Activated CD4-positive, alpha-beta T cell treated with anti-CD3 and anti-CD28 coated beads for 36 hours (primary cell): ENCODE measurements at places on chromosomes 11 and 22.

DNA sequence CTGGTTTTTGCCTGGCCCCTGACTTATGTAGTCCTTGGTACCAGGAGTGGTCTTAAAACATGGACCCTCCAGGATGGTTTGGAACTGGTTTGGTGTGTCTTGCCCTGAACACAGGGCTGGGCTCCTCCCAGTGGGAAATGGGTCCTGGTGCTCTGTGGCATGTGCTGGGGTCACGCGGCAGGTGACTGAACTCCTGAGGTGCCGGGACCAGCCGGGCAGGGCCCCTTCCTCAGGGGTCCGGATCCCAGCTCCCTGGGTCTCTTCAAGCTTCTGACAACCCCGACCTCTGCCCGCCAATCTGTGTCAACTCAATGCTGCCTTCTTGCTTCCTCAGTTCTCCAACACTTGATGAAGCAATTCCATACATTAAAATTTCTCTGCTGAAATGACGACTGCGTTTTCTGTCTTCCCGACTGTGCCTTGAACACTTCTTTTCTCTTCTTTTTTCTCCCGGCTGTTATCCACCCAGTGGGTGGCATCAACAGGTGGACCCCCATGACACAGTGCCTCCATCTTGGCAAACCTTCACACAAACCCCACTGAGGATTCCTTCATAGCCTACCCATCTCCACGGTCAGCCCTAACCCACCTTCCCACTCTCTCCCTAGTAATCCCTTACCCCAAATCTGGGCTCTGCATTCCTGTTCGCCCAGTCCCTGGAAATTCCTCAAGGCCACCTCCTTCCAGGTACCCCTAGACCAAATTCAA lies 4.4 kb downstream of the IFT27 start:
- H3K36me3 ChIP-seq: no peaks in the 10 kb centered on the region
- H3K4me1 ChIP-seq: peaks cover 12% of the 10 kb centered on the region
- H3K4me3 ChIP-seq: no peak overlapping the region
- H3K27me3 ChIP-seq: no peaks in the 10 kb centered on the region
- DNase-seq: no peak
- H3K27ac ChIP-seq: no peak overlapping the region

DNA sequence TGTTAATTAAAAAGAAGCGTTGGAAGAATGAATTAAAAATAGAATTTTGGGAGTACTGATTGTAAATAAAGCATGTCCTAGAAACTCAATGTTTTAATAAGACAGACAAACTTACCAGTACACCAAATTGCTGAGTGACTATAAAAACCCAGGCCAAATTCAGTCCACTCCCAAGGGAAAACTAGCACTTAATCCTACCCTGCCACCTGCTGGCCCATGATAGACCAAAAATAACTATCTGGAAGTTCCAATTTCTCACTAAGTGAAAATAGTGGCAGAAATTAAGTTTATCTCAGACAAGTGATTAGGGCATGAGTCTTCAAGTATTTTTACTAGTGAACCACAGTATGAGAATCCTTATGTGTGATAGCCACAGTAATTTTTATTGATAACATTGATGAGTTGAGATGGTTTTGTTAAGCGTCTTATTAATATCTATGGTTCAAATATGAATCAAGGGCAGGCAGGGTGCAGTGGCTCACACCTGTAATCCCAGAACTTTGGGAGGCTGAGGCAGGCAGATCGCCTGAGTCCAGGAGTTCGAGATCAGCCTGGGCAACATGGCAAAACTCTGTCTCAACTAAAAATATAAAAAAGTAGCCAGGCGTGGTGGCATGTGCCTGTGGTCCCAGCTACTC lies 9.8 kb upstream of the DDX10 start:
- no peaks in the 10 kb centered on the region for H3K4me1 ChIP-seq
- H3K27ac ChIP-seq: no peak overlapping the region
- no peaks in the 10 kb centered on the region for H3K36me3 ChIP-seq
- peak; percentile 60 for DNase-seq

DNA sequence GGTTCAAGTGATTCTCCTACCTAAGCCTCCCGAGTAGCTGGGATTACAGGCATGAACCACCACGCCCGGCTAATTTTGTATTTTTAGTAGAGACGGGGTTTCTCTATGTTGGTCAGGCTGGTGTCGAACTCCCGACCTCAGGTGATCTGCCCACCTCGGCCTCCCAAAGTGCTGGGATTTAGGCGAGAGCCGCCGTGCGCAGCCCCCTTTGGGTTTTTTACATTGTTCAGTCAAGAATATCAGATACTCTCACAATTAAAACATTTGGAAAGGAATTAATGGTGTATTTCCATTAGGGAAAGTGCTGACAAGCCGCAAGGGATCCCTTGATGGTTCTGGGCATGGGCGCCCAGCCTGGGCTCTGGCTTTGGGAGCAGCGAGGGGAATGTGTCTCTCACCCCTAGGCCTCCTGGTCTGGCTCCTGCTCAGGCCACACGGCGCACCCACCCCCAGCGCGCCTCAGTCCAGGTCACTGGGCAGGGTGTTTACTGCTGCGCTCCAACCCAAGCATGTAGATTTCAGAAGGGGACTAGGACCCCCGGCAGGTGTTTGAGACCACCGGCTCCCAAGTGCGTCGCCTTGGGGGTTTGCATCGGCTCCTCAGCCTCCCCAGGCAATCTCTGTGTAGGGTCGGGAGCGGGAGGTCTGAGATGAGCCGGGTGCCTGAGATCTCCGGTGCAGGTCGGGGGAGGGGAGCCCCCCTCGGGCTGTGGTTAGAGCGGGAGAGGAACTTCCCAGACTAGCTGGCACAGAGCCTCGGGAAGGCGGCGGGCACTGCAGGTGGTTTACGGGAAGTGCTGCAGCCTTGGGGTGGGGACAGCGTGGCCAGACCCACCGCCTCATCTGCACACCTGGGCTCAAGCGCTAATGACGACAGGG lies 809 bp upstream of the IRF7 start:
- peaks cover 16% of the 10 kb centered on the region for H3K36me3 ChIP-seq
- H3K4me1 ChIP-seq: peaks cover 13% of the 10 kb centered on the region
- DNase-seq: no peak
- H3K4me3 ChIP-seq: peak overlapping the region; percentile 85
- H3K27me3 ChIP-seq: no peaks in the 10 kb centered on the region

DNA sequence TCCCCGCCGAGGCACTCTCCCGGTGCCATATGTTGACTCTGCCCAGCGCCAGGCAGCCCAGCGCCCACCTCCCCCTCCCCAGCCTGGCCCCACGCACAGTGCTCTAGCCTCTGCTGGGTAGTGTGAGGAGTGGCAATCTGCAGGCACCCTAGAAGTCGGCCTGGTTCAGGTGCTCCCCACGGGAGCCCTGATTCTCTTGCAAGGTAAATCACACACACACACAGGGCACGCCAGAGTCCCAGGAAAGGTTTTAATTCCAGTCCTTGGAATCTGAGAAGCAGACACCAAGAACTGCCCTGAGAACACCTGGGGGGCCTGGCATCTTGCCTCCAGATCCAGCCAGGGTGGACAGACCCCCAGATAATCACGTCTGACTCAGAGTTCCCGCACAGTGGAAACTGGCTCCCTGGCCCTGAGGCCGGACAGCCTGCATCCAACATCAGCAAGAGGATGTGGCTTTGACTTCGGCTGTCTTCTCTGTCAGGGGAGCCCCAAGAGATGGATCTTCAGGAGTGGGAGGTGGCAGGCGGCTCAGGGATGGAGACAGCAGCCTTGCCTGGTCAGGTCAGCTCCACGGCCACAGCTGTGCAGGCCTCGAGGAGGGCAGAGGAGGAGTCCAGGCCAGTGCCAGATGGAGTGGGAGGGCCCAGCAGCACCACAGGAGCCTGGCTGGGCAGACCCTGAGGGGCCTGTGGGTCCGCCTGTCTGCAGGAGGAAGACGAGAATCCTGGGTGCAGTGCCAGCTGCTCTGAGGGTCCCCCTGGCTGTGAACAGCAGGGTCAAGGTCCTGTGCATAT lies 1.1 kb upstream of the RIN1 start:
- H3K27ac ChIP-seq: peak overlapping the region; percentile 25
- H3K27me3 ChIP-seq: no peaks in the 10 kb centered on the region
- peaks cover 22% of the 10 kb centered on the region for H3K4me1 ChIP-seq
- peak overlapping the region; percentile 56 for H3K4me3 ChIP-seq
- H3K36me3 ChIP-seq: peaks cover 21% of the 10 kb centered on the region
- no peak for DNase-seq

DNA sequence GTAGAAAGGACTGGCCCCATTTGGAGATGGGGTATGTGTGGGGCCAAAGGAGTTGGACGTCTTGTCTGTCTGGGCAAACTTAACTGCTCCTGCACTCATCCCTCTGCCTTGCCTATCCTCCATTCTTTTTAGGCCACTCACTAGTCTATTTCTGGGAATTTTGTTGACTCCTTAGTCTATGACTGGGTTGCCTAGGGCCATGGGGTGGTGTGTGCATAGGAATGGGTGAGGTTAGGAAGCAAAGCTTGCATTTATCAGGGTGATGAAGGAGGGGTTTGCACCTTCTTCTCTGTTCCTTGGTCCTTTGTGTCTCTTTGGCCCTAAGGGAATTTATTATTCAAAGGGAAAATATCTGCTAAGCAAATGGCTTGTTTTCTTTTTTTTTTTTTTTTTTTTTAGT lies 80.9 kb upstream of the OR9Q1 start:
- no peaks in the 10 kb centered on the region for H3K36me3 ChIP-seq
- no peak overlapping the region for H3K27ac ChIP-seq
- no peaks in the 10 kb centered on the region for H3K4me1 ChIP-seq
- no peak overlapping the region for H3K4me3 ChIP-seq

DNA sequence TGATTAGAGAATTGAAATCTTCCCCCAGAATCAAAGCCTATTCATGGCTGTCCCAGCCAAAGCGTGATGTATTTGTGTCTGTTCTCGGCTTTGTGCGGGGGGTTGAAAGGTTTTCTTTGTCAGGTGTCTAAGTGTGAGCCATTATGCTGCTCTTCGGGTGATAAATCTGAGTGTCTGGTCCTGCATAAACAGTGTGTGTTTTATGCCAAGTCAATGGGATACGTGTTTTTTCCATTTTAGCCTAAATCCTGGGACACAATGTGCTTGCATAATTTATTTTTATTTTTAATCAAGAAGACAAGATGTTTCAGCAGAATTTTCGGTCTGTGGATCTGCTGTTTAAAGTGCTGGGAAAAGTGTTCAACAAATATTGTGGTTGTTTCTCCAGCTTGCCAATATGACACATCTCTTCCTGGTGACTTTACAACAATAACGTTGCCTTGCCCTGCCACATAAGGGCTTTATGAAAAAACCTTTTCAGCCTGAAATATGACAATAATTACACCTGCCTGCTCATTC lies 267.8 kb downstream of the TBC1D22A start:
- no peaks in the 10 kb centered on the region for H3K36me3 ChIP-seq
- no peak for DNase-seq
- no peaks in the 10 kb centered on the region for H3K27me3 ChIP-seq

GRCh38 chr11:113263458-113264259 lies 50.7 kb upstream of the TTC12 start:
- H3K27me3 ChIP-seq: peaks cover 6% of the 10 kb centered on the region
- no peak overlapping the region for H3K27ac ChIP-seq
- H3K4me1 ChIP-seq: no peaks in the 10 kb centered on the region
- H3K4me3 ChIP-seq: no peak overlapping the region
- no peaks in the 10 kb centered on the region for H3K36me3 ChIP-seq

- no peaks in the 10 kb centered on the region for H3K36me3 ChIP-seq
- H3K27me3 ChIP-seq: peaks cover 15% of the 10 kb centered on the region
- no peak overlapping the region for H3K27ac ChIP-seq
- H3K4me1 ChIP-seq: no peaks in the 10 kb centered on the region
- no peak for DNase-seq
- no peak overlapping the region for H3K4me3 ChIP-seq
Observed at GRCh38 chr11:32069361-32070058, 21.4 kb upstream of the RCN1 start.

- H3K36me3 ChIP-seq: no peaks in the 10 kb centered on the region
- peaks cover 14% of the 10 kb centered on the region for H3K4me1 ChIP-seq
- DNase-seq: peak; percentile 29
Observed at GRCh38 chr11:90250970-90251369, 28.1 kb upstream of the CHORDC1 start.

DNA sequence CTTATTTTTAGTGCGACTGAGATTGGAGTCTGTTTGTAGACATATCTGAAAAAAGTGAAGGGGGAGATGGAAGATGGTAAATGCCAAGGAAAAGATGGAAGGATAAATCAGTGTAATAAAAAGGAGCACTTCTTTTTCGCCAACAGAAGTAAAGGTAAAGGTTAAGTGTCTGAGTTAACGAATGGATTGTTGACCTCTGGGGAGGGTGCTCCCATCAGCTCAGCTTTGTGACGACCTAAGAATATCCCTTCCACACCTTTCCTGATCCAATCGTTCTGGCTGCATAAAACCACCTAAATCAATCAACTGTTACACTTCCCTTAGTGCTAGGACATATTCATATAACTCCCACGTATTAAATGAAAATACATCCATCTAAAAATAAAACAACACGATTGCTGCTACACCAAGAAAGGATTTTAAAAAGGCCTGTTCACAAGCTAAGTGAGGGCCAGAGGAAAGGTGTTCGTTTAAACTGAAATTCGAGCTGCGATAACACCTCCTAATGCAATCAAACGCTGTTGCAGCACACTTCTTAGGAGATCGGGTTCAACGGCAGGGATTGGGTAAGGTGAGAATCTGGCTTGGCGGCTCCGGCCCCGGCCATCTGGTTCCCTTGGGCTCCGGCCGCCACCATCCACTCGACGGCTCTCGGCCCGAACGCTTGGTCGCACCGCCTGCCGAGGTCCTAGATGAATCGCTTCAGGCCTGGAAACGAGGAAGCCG lies 658 bp downstream of the C11orf71 start:
- no peaks in the 10 kb centered on the region for H3K27me3 ChIP-seq
- DNase-seq: no peak
- peaks cover 21% of the 10 kb centered on the region for H3K36me3 ChIP-seq
- peaks cover 43% of the 10 kb centered on the region for H3K4me1 ChIP-seq
- peak overlapping the region; percentile 99 for H3K27ac ChIP-seq

DNA sequence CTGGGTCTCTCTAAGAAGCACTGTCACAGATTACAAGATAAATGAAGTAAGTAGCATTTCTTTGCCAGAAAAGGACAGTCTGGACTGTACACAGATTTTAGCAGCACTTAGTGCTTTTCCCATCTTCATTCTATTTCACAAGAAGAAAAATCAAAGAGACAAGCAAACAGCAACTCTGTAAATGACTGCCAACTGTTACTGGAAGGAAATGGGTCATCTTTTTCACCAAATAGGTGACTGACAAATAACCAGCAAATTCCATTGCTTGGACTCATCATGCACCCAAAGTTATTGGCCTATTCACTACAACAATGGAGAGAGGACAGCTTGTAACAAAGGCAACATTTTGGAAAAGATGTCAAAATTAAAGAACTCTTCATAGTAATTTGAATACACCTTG lies 28.9 kb upstream of the CARD18 start:
- H3K27ac ChIP-seq: no peak overlapping the region
- no peak overlapping the region for H3K4me3 ChIP-seq
- no peak for DNase-seq

GRCh38 chr11:78292109-78292803 lies 103.5 kb downstream of the USP35 start:
- peak overlapping the region; percentile 72 for H3K27ac ChIP-seq
- H3K27me3 ChIP-seq: no peaks in the 10 kb centered on the region
- peak; percentile 47 for DNase-seq
- peaks cover 8% of the 10 kb centered on the region for H3K36me3 ChIP-seq
- peaks cover 33% of the 10 kb centered on the region for H3K4me1 ChIP-seq

DNA sequence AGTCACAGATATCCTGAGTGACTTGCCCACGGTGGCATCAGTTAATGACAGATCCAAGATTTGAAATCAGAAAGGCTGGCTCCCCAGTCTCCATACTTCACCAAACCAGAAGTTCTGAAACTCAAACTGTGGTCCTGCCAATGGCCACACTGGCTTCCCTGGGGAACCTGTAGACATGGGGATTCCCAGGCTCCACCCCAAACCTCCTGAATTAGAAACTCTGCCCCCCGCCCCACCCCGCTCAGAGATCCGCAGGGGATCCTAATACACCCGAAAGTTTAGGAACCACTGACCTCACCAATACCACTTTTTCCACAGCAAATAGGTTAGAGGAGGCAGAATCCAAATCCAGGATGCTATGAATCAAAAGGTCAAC lies 15.3 kb downstream of the RTN4RL2 start:
- H3K27me3 ChIP-seq: peaks cover 5% of the 10 kb centered on the region
- peak overlapping the region; percentile 37 for H3K27ac ChIP-seq
- peaks cover 30% of the 10 kb centered on the region for H3K4me1 ChIP-seq
- H3K36me3 ChIP-seq: no peaks in the 10 kb centered on the region
